Stimulated activated CD4-positive, alpha-beta T cell treated with anti-CD3 and anti-CD28 coated beads, Interleukin-12 subunit alpha, Interleukin-12 subunit beta, amount 100 ng/mL, for 4 hours (primary cell): ENCODE measurements at places on chromosomes 6 and 20.
A peak's percentile ranks its signal among the peaks of the same experiment; 100 is the strongest.

DNA sequence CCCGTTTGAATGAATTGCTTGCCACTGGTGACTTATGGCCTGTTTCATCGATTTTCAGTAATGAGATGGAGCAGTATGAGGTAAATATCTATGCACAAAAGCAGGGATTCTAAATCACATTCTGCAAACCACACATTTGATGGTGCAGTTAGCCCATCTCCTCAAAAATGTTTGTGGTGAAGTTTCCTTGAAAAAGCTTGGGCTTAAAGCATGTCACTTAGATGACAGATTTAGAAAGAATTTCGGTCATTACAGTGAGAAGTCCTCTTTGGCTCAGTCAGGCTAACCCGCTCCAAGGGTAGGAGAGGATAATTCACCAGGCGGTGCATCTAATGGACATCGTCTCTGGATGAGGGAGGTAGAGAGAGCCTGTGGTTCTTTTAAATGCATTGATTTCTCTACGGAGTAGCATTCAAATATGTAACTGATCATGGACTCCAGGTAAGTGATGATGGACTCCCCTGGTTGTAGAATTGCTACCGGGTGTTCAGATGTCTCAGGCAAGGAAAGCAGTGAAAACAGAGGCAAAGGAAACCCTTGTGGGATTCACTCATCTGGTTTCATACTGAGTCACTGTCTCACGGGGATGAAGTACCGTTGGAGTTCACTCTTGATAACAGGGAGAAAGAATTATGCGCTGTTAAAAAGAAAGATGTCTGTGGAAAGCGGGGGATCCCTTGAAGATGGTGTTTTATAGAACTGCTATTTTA lies 65.3 kb downstream of the AIG1 start:
- DNase-seq, result no peak

GRCh38 chr6:1781817-1782184 lies 172.1 kb downstream of the FOXC1 start:
- DNase-seq, result no peak

GRCh38 chr6:168908166-168908565 lies 345.5 kb downstream of the THBS2 start:
- no peak for DNase-seq

DNA sequence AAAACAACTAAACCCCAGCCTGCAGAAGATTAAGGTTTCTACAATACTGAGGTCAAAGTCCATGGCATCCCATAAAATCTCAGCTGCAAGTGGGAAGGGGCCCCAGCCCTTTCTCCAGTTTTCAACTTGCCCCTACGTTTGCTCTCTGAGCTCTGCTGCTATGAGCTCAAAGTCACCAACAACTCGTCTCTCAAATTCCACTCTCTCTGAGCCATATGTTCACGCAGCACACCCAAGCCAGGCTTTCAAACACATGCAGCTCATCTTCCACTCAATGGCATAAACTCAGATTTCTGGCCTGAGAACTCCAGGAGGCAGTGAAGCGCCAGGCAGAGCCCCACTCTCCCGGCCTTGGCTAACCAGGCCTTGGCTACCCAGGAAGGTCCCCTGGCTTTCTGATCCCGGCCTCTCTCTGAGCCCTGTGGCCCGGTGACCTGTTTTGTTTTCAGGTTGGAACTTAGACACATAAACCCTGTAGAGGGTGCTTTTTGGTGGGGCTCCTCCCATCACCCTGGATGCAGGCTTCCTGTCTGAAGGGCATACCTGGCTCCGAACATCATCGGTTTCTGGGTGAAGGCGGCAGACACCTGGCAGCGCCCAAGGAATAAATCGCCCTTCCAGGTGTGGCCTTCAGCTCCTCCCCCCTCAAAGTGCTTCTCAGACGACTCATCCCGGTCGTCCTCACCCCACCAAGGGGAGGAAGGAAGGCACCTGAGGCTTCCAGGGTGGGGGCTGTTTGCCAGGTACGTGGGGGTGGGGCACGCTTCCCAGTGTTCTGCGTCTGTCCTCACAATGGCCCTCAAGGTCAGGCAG lies 12.4 kb downstream of the SLC22A23 start:
- DNase-seq, result no peak

DNA sequence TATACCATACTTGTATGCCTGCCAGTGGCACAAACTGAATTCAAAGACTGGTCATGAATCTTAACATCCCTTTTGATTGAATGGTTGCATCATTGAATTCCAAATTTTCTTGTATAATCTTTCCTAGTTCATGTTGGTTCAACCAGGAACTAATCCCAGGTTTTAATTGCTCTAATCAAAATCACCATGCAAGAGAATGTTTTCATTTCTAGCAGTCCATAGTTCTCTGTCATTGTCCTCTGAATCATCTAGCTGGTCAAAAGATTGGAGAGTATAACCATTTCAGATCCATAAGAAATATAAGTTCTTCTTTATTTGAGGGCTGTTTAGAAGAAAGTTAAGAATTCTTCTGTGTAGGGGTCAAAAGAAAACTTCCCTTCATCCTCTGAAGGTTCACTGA lies 57.2 kb downstream of the ZNF292 start:
- DNase-seq, result no peak

DNA sequence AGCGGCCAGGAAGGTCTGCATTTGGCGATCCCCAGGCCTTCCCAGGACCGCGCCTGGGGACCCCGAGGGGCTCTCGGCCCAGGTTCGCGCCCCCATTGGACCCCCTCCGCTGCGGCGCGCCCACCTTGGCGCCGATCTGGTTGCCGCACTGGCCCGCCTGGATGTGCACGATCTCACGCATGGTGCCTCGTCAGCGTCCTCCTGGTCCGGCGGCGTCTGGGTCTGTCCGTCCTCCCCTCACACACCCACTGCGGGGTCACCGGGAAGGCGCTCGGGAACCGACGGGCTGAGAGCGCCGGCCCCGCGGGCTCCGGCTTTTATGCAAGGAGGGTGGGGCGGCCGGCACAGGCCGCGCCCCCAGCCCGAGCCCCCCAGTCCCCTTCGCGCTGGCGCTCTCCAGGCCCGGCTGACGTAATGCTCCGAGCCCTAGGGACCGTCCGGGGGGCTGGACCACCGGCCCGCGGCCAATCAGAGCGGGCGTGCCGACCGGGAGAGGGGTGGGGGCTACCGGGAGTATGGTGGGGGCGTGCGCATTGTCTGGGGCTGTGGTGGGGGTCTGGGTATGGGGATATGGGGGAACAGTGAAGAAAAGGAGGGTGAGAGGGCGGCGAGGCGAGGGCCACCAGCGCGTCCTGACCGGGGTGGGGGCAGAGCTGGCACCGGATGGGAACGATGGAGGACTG lies at the start of gene TUBB2B:
TSS of gene TUBB2B (minus strand) at position 291 of the 683 bp plus-strand sequence. CDS start at position 181, 110 bp downstream.
- DNase-seq, result no peak

- peak; percentile 4 for DNase-seq
Measured at GRCh38 chr20:33947709-33948295, 45.9 kb upstream of the RALY start.

GRCh38 chr6:77025736-77026223 lies 437.5 kb downstream of the HTR1B start:
- DNase-seq, result no peak

GRCh38 chr6:113172531-113172966 lies 684.6 kb upstream of the MARCKS start:
- no peak for DNase-seq

- DNase-seq, result no peak
Measured at GRCh38 chr6:143037470-143037869, 23.2 kb upstream of the AIG1 start.

DNA sequence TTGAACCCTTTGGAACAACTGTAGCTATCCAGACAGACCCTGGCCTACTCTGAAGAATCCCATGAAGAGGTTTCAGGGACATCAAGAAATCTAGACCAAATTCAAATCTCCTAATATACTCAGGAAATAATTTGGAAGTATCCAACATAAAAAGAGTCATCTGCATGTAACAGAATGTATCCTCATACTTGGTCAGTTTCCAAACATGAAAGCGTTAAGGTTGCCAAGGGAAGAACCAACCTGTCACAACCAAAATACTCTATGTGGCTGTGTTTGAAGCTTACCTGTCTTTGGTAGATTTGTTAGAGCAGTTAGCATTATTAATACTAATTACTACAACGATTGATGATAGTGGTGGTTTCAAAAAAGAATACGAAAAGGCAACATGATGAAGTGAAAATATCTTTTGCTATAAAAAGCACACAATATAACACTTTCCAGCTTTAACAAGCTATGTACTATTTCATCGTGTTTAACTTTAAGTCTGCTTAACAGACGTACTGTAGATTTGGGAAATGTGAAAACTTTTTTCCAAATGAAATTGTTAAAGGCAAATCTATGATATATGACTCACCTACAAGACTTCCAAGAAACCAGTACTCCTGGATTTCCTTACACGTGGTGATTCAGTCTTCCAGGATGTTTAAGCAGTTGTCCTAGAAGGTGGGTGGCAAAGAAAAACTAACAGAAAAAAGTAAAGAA lies 46.6 kb upstream of the ENPP1 start:
- DNase-seq, result no peak

GRCh38 chr6:32836873-32837272 lies 1.7 kb downstream of the TAP2 start:
- DNase-seq, result no peak
